ENCODE measurements at places on chromosomes 4 and X.
A peak's percentile ranks its signal among the peaks of the same experiment; 100 is the strongest.

DNA sequence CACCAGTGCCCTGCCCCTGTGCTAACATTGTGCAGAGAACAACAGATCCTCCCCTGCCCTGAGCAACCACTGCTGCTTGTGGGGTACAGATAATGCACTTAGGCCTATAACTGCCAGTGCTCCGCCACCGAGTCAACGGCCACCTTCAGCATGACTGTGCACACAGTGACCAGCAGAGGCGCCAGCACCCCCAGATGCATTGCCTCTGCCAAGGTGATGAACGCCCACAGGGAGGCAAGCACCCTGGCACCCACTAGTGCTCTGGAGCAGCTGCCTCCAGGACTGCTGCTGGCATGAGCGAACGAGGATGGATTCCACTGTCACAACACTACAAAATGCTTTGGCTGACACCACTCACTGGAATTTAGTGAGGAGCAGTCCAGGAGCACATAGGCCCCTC, 38.2 kb downstream of the SPIN2B start:
- no peak for DNase-seq

DNA sequence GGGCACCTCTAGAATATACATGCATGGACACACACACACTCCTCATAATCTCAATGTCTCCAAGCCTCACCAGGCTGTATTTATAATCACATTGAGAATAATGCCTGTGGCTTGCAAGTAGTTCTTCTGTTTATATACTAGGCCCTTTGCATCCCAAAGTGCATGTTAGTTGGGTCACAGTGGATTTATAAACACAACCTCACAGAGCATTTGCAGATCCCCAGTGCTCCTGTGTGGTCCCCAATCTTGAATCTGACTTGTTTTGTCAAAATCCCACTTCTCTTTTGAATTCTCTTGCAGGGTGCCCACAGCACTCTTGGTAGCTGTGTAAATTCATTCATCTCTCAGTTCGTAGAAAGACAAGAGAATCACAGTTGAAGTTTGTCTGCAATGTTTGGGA, 49.6 kb upstream of the PROM1 start:
- no peak for DNase-seq

GRCh38 chr4:128516301-128516969, 228.8 kb upstream of the PGRMC2 start:
- no peak for DNase-seq

- DNase-seq: no peak
These were observed 199.0 kb upstream of the NUDT6 start for GRCh38 chr4:123121241-123121907.

DNA sequence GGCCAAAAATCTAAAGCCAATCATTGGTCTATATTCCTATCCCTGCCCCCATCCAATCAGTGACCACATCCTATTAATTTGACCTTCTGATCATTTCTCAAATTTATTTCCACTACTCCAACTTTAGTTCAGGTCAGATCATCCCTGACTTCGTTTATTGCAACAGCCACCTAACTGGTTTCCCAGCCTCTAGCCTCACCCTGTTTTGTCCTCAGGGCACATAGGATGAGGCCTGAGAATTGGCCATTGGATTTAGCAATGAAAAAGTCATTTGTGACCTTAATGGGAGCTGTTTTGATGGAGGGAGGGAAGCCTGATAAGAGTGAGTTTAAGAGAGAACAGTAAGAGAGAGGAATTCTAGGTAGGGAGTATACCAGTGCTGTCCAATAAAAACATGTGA, 155.0 kb downstream of the AMMECR1 start:
- no peak for DNase-seq

GRCh38 chrX:41912923-41913322, 10.4 kb downstream of the CASK start:
- DNase-seq: no peak

DNA sequence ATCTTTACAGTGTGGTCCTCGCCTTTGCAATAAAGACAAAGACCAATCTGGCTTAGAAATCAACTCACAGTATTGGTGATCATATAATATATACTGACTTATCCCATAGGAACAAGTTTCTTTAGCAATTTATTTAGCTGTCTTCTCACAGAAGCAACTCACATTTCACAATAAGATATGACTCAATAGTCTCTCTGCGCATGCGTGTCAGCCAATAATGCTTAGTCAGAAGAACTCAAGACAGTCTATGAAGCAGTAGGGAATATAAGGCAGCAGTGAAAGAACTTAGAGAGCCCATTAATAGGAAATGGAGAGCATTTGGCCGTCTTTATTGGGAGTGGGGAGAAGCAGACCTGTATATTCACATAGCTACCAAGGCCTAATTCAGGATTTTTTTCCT, 216.7 kb downstream of the IL13RA2 start:
- no peak for DNase-seq

- DNase-seq: no peak
These were observed 59.0 kb upstream of the C1QTNF7 start for GRCh38 chr4:15368856-15369255.

GRCh38 chrX:15960237-15960636, 105.6 kb upstream of the AP1S2 start:
- no peak for DNase-seq

DNA sequence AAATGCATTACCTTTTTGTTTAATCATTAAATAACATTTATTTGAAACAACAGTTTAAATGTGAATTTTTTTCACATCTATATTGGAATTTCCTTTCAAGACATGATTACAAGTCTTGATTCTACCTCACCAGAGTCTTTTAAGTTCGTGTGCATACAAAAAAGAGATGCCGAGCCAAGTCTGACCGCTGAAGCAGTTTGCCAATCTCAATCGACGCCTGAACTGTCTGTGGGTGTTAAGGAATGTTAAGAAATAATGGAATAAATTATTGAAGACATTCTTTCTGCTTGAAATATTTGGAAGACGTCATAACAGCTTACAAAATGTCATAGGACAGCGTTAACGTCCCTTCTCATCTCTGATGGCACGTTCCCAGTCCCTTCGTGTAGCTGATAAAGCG, 27.9 kb upstream of the TNIP3 start:
- no peak for DNase-seq

- DNase-seq: no peak
These were observed 40.4 kb downstream of the CCDC158 start for GRCh38 chr4:76380561-76380960.

DNA sequence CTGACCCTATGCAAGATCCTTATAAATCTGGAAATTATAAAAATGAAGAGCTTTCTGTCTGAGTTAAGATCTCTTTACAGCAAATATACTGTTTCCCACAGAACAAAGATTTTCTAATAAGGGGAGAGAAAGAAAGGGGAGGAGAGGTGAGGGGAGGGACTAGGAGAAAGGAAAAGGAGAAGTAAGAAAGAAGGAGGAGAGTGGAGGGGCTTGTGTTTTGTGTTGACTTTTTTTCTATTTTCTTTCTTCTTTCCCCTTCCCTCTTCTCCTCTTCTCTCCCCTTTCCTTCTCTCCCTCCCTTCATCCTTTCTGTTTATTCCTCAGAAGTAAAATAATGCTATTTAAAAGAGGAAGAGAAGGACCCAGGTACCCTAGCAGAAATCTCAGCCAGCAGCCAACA, 6.2 kb downstream of the CXCL6 start:
- no peak for DNase-seq

DNA sequence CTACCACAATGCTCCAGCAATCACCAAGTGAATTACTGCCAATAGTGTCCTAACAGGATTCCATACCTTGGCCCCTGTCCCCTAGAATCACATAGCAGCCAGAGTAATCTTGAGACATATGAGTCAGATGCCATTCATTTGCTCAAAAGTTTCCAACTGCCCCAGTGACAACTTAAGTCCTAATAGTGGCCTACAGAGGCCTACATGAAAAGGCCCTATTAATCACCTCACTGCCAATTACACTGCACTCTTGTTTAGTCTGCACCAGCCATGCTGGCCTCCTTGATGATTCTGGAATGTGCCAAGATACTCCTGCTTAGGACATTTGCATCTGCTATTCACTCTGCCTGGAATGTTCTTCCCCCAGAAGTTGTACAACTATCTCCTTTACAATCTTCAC, 130.7 kb downstream of the NR3C2 start:
- no peak for DNase-seq

DNA sequence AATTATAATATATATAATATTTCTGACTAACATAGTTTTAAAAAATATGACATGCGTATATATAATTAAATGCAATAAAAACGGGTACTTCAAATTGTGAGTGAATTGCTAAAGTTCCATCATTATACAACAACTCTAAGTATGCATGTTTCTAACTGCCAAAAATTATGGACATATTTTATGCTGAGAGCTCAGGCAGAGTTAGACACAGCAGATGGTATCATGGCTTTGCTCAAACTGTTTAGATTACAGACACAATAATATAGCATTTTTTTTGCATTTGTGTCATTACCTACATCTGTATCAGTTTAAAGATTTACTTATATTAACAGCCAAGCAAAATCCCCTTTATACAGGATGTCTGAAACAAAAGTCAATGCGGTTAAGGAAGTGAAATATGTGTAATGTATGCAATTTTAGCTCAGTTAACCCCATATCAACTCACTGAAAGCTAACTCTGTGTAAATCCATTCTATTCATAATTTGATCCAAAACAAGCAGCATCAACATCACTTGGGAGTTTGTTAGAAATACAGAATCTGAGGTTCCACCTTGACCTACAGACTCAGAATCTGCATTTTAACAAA, 119.1 kb upstream of the CNKSR2 start:
- no peak for DNase-seq

- peak; percentile 3 for DNase-seq
These were observed 49.0 kb downstream of the SH2D1A start for GRCh38 chrX:124395145-124395880.

GRCh38 chrX:148024425-148025148, 43.5 kb downstream of the FMR1NB start:
- peak; percentile 56 for DNase-seq

DNA sequence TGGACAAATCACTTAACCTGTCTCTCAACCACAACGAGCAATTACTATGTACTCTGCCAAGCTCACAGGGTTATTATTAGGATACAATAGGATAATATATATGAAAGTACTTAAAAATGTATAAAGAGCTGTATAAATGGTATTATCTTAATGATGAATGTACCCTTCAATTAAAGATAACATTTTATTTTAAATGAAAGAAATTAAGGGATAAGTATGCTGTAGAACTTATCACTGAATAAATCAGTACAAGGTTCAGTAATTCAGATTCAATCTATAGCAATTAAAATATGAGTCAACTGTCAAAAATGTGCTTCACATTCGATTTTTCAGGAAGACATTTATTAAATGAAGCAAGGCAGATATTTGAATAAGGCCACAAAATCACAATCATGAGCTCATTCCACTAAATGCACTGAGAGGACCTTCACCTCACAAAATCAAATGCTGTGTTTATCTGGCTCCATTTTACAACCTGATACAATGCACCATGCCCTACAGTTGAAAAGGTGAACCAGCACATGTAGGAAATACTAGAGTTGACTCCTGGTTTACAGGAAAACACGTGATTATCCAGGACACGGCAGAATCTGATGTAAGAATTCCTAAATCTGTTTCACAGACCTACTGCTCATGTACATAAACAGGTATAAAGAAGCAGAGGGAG, 4.4 kb downstream of the LRCH2 start:
- DNase-seq: no peak

GRCh38 chr4:82467471-82467870, 37.1 kb downstream of the ENOPH1 start:
- no peak for DNase-seq

DNA sequence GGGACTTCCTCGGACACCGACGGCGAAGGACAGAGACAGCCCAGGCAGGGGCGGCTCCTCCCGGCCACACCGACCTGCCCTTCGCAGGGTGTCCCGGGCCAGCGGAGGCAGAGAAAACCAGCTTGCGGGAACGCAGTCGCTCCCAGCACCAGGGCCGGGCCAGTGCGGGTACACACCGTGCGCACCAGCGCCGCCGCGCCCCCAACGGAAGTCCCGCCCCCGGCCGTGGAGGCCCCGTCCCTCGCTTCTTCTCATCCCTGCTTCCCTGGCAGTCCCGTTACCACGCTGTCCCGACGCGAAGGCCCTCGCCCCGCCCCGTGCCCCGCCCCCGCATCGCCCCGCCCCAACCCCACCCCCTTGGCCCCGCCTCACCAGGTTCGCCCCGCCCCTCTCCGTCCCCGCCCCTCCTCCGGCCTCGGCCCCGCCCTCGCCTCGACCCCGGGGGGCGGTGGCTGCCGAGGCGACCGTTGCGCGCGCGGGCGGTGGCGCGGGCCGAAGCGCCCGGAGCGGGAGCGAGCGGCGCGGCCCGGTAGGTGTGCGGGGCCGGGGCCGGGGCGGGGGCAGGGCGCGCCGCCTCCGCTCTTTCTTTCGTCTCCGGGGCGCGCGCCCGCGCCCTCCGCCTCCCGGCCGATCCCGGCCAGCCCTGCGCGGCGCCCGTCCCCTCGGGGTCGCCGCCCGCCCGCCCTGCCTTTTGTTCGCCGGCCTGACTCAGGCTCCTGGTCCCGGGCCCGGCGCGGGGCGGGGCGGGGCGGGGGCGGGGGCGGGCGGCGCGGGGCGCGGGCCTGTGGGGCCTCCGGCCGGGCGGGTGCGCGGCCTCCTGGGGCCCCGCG, at the start of gene RGS12:
RGS12 (plus strand) TSS at position 451 of the 830 bp plus-strand sequence. CDS start 23,150 bp downstream, outside the sequence.
- DNase-seq: peak; percentile 61

GRCh38 chr4:174657472-174657871, 135.2 kb upstream of the HPGD start:
- no peak for DNase-seq

DNA sequence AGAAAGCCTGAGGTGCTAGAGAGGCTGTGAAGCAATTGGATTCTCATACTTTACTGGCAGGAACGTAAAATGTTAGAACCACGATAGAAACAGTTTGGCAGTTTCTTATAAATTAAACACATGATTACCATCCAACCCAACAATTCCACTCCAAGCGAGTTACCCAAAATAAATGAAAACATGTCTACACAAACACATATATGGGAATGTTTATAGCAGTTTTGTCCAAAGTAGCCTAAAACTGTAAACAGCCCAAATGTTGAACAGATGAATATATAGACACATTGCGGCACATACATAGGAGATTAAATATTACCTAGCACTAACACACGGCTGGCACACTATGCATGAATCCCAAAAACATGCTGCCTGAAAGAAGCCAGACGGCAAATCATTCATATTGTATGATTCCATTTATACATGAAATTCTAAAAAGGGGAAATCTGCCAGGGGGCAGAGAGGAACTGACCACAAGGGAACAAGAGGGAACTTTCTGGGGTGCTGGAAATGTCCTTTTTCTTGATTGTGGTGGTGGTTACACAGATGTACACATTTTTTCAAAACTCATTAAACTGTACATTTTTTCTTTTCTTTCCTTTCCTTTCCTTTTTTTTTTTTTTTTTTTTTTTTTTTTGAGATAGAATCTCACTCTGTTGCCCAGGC, 50.4 kb upstream of the SLC25A4 start:
- no peak for DNase-seq

DNA sequence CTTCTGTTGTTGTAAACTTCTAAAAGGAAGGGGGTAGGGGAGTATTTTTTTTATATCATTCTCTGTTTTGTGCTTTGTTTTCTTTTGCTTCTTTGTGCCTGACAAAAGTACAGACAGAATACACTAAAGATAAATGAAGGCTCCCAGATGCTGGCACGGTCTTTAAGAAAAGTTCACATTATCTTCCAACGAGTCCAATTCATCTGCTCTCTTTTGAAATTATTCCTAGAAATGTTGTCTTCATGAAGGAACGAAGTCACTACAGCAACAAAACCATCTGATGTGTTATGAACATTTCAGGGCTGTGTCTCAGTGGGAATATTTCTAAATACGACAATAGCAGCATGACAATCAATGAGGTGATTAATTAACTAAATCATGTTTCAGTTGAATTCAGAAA, 813.8 kb upstream of the HTR2C start:
- DNase-seq: no peak
